ENCODE measurements at places on chromosomes 4 and X.

DNA sequence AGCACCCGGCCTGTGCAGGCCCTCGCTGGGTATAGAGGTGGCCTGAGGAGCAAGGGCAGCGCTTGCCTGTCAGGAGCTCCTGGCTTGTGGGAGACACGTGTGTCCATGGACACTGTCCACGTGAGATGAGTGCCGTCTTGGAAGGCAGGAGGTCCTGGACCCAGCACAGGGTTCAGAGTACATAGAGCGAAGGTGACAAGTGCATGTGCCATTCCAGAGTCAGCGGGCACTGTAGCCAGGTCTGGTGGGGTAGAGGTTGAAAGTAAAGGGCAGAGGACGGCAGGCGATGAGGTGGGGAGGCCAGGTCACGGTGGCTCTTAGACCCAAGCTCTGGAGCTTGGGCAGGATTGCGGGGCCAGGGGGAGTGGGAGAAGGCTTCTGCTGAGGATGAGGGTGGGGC lies 28.4 kb upstream of the TADA2B start:
- DNase-seq = no peak

DNA sequence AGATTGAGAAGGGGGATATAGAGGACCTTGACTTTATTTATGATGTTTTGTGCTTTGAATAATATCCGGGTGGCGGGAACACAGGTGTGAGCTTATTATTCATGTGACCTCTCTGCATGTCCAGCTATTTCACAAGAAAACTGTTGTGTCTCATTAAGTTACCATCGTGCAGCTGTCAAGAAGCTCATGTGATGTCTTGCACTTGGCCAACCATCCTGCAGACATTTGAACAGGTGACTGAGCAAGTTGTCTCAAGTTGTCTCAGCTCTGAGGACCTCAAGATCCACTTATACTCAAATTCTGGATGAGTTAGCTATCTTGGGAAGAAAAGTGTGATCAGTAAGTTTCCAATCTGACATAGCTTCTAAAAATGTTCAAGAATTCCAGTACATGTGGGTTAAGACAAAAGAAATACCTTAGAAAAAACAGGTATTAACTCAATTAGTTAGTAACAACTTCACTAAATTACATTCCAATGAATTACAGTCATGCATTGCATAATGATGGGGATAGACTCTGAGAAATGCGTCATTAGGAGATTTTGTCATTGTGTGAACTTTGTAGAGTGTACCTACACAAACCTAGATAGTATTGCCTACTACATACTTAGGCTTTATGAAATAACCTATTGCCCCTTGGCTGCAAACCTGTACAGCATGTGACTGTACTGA lies 462.2 kb downstream of the INPP4B start:
- DNase-seq = no peak

- no peak for DNase-seq
Observed at GRCh38 chr4:111274486-111274885, 651.6 kb upstream of the PITX2 start.

DNA sequence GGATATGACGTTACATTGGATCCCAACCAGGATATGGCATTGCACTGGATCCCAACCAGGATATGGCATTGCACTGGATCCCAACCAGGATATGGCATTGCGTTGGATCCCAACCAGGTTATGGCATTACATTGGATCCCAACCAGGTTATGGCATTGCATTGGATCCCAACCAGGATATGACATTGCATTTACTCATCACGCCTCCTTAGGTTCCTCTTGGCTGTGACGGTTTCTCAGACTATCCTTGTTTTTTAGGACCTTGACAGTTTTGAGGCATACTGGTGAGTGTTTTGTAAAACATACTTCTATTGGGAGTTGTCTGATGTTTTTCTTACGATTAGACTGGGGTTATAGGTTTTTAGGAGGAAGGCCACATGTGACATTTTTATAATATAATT lies 5.4 kb upstream of the ACSL1 start:
- no peak for DNase-seq

DNA sequence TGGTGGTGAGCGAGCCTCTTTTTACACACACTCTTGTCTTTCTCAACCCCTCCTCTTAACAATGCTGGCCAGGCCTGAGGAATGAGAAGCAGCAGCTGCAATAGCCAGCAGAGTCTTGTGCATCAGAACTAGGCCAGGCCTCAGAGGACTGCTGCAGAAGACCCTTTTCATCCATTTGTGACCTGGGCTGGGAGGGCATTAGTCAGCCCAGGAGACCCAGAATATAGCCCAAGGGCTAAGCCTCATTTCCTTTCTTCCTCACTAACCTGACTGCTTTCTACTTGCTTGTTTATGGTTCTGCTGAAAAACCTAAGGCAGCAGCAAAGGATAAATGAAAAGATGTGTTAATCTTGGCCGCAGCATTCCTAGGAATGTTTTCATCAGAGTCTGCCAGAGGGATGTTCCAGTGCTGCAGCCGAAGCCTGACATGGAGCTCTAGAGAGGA lies 254.7 kb upstream of the AR start:
- no peak for DNase-seq

GRCh38 chrX:63128509-63128908 lies 222.6 kb downstream of the SPIN4 start:
- DNase-seq = peak; percentile 11

GRCh38 chr4:163858515-163858914 lies 364.0 kb downstream of the TMA16 start:
- DNase-seq = no peak

DNA sequence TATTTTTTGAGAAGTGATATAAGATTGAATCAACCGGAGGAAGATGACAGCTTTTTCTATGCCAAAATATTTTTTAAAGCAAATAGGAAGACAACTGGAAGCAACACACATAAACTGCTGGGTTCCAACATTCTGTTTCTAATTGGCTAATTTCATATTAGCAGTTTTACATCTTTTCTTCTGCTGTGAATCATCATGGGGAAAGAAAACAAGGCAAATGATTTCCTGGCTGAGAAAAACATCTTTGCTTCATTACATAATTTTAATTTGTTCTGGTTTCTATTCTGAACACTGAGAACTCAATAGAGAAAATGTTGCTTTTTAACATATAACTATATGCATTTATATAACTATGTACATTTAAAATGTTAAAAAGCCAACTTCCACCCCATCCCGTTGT lies 2518.5 kb downstream of the ARAP2 start:
- no peak for DNase-seq

- DNase-seq = no peak
Observed at GRCh38 chr4:141462361-141462760, 174.0 kb upstream of the IL15 start.

- DNase-seq = peak; percentile 13
Observed at GRCh38 chr4:105859233-105859632, 36.0 kb upstream of the NPNT start.

DNA sequence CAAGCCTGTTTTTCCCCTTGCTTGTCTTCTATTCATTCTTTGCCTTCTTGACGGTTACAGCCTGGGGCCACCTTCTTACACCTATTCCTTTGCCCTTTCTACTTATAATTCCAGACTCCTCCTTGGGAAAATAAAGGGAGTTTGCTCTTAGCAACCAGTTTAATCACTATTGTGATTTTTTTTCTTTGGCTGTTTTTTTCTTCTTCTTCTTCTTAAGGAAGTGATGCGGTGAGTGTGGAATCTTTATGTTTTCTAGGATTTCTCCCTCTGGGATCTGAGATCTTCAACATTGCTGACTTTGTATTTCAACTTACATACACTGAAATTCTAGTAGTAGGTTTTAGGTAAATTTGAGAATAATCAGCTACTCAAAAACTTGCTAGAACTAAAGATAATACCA lies 1.1 kb upstream of the KLHL13 start:
- no peak for DNase-seq

GRCh38 chr4:114527637-114528036 lies 71.0 kb upstream of the UGT8 start:
- DNase-seq = no peak

GRCh38 chr4:19158107-19158809 lies 1093.4 kb upstream of the SLIT2 start:
- DNase-seq = no peak

GRCh38 chrX:110722135-110722534 lies 73.5 kb downstream of the CHRDL1 start:
- DNase-seq = no peak

GRCh38 chrX:45696736-45697135 lies 496.1 kb upstream of the DIPK2B start:
- DNase-seq = no peak

GRCh38 chr4:7973545-7973981 lies 33.9 kb upstream of the AFAP1 start:
- DNase-seq = no peak

Measured in HepG2 (cell line).